CD8-positive, alpha-beta memory T cell (primary cell): ENCODE measurements at places on chromosomes 16 and 17.

GRCh38 chr16:71526111-71526631 is at the start of gene CHST4:
CHST4 (plus strand) TSS chr16:71526426; CDS start chr16:71536678, 10,252 bp downstream.
- DNase-seq, result no peak

DNA sequence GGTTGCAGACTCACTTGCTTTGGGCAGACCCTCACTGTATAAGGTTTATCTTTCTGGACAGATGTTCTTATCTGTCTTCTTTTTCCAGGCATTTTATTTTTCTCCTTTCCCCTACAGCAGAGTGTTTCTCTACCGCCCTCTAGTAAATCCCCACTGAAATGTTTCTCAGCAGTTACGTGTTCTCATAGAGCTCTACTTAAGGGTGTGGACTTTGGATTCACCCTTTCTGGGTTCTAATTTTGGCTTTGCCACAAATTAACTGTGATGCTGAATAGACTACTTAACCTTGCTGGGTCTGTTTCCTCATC is 2.0 kb downstream of the ADAT1 start:
- no peak for DNase-seq

DNA sequence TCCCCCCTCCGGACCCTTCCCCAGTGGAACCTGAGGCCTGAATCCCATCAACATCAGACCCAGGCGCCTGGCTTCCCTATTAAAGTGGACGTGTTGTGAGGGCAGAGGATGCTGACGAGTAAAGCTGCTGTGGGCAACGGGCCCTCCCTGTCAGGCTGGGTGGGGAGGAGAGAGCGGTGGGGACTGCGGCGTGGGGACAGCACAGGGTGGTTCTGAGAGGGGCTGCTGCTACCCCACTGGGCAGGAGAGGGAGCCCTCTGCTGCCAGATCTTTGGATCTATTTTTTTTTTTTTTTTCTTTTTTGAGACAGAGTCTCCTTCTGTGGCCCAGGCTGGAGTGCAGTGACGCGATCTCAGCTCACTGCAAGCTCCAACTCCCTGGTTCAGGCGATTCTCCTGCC is 5.9 kb downstream of the CA5A start:
- no peak for DNase-seq

GRCh38 chr17:77832180-77832560 is 126.3 kb upstream of the TNRC6C start:
- no peak for DNase-seq

- no peak for DNase-seq
Measured at GRCh38 chr16:64872101-64872500, 249.8 kb downstream of the CDH11 start.

GRCh38 chr17:60602385-60602742 is 2.4 kb downstream of the PPM1D start:
- no peak for DNase-seq

DNA sequence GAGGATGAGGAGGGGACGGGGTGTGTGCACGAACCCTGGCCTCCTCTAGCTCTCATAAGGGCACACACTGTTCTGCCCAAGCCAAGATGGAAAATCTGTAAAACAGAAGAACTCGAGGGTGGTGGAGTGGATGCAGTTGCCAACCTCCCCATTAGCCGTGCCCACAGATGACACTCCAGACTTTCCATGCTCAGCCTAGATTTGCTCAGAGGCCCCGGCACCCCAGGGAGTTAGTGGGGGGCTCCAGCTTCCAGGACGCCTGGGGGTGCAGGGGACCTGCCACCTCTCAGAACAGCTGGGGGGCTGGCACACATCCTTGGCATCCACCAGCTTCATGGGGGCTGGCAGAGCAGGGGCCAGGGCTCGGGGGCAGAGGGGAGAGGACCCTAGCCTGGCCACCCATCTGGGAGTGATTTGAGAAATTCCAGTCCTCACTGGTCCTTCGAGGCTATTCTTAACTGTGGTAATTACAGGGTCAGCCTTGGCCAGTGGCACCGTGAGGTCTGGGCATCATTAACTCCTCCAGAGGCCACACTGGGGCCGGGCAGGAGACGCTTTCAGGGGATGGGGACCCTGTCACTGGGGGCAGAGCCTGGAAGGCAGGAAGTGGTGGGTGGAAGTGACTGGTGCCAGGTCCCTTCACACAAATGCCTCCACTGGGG is 14.3 kb downstream of the VASN start:
- DNase-seq, result no peak

- DNase-seq, result peak; percentile 74
Measured at GRCh38 chr17:64599187-64599676, 62.9 kb downstream of the SMURF2 start.

GRCh38 chr17:40827746-40828453 is 5.5 kb upstream of the KRT10 start:
- DNase-seq, result no peak
